T-helper 2 cell treated with Interferon-gamma antibody and Interleukin-4, amounts not matched to agents 100 ng/mL and 5 ng/mL, for 36 hours (primary cell): ENCODE measurements at places on chromosomes 7 and 10. TPM values are rescaled to one million over a fixed set of nuclear protein-coding genes. Genes with fewer than 3 reads are reported as not detected.

The IQUB gene
- total RNA-seq = not detected in 2 replicates

The VPS41 gene
- total RNA-seq = 57.9 and 60.4 TPM in 2 replicates

The TBXAS1 gene
- total RNA-seq = 3.8 and 4.4 TPM in 2 replicates

The GPRIN2 gene
- not detected in 2 replicates for total RNA-seq

The CALHM1 gene
- total RNA-seq = 0.25 and 0.27 TPM in 2 replicates

The NEUROG3 gene
- not detected in 2 replicates for total RNA-seq

The BTBD16 gene
- total RNA-seq = not detected in 2 replicates
